ENCODE measurements at places on chromosomes 16 and 17.

GRCh38 chr16:56789360-56789759 lies 59.4 kb downstream of the NUP93 start:
- no peak for DNase-seq

GRCh38 chr16:53099318-53100130 lies 44.7 kb downstream of the CHD9 start:
- DNase-seq: peak; percentile 67

DNA sequence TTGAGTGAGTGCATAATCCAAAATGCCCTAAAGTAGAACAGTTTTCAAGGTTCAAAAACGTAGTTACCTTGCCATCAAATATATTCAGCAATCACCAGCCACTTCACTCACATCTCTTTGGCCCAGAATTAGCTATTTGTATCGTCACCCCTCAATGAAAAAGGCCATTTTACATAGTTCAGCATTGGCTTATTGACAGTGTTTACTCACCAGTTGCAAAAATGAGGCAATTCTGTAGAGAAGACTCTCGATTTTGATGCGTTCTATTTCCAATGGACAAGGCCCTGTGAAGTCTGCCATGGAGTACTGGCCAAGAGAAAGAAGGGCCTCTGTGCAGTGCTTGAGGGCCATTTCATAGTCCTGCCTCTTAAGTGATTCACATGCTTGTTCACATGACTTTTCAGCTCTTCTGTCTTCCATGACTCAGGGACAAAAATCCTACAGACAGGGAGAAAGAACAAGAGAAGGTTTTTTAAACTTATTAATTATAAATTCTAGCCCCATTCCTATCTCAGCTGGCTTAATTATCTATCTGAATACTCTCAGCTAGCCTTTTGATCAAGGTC lies 26.5 kb downstream of the HELZ start:
- DNase-seq: no peak

DNA sequence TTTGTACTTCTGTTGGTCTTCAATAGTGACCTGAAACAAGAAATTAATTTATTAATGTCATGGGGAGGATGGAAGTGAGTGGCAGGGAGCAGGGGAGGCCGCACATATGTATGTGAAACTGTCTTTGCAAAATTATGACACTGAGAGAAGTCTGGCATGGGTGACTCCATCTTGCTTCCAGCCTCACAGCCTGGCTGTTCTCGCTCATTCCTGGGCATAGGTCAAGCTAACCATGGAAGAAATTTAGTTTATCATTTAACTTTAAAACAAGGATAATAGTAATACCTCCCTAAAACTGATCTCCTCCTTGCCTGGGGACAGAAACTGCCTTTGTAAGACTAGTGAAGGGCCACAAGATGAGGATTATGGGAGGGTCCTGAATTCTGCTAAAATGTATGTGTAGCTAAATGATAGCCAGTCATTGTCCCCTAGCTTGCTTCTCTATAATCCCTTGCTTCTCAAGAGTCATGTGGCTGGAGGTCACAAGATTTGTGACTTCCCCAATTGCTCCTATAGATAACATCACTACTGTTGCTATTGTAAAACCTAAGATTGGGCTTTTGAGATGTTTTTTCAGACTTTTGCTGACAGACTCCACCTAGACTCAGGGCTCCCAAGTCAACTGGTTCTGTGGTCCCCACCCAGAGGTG lies 126.0 kb downstream of the HS3ST3A1 start:
- DNase-seq: no peak

DNA sequence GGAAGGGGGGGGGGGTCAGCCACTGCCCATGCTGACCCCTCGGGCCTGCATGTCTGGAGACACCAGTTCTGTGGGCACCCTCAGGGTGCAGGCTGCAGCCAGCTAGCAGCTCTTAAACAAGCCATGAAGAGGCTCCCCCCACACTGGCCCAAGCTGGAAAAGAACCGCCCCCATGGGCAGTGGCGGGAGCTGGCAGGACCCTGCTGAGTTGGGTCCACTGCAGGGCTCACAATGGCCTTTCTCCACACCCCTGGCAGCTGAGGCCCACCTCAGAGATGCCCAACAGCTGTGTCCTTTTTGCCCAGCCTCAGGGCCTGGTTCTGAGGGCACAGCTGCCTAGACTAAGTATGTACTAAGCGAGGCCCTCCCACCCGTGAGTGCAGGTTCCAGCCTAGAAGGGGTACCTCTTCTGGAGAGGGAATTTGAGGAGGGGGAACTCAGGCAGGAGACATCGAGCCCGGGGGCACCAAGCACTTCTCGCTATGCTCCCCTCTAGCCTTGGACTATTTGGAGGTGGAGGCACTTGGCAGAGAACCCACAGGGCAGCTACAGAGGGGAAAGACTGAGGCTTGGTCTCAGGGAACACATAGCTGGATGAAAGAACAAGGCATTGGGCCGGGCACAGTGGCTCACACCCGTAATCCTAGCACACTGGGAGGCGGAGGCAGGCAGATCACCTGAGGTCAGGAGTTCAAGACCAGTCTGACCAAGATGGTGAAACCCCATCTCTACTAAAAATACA lies 3.2 kb downstream of the THRA start:
- DNase-seq: no peak

- DNase-seq: no peak
Measured at GRCh38 chr17:58242171-58242784, 3.9 kb downstream of the LPO start.

- DNase-seq: no peak
Measured at GRCh38 chr17:8413938-8414337, 16.3 kb upstream of the RNF222 start.

DNA sequence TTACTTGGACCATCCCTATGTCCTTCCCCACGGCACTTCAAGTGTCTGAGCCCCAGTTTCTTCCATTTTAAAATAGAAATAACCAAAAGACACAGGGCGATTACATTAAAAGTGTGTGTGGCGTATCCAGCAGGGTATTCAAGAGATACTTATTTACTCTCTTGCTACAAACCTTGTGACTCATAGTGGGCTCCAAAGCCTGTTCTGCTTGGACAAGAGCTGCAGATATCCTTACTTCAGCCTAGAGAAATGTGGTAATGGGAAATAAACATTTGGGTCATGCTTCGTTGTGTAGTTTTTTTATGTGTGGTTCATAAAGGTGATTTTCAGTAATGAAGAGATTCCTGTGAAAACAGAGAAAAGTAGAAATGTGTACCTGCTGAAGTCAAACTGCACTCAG lies 288.9 kb upstream of the CDH11 start:
- no peak for DNase-seq

GRCh38 chr16:13419589-13419988 lies 500.4 kb upstream of the ERCC4 start:
- DNase-seq: no peak

All from KG1 (cell line).